Stimulated activated CD4-positive, alpha-beta T cell treated with anti-CD3 and anti-CD28 coated beads, Interleukin-12 subunit alpha, Interleukin-12 subunit beta, amount 100 ng/mL, for 24 hours (primary cell): ENCODE measurements at places on chromosomes 13 and 19.
A peak's percentile ranks its signal among the peaks of the same experiment; 100 is the strongest.

DNA sequence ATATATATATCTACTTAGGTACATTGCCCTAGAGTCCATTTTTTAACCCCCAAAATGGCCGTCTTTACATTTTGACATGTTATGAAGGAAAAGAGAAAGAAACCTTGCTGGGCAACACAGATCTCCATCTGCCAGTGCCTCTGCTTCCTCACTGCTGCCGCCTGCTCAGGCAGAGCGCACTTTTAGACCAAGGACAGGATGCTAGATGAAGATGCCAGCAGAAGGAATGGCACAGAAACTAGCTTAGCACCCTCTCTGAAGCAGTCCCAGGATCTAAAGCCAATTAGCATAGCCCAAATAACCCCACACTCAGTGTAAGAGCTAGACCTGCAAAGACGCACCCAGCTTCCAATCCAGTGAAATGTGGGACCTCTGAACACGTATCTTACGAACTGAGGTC lies 111.9 kb downstream of the RXFP2 start:
- DNase-seq, result no peak

GRCh38 chr19:34226036-34226435 lies 28.3 kb upstream of the GARRE1 start:
- peak; percentile 15 for DNase-seq

- DNase-seq, result no peak
Observed at GRCh38 chr13:42275506-42275905, 3.6 kb downstream of the AKAP11 start.

DNA sequence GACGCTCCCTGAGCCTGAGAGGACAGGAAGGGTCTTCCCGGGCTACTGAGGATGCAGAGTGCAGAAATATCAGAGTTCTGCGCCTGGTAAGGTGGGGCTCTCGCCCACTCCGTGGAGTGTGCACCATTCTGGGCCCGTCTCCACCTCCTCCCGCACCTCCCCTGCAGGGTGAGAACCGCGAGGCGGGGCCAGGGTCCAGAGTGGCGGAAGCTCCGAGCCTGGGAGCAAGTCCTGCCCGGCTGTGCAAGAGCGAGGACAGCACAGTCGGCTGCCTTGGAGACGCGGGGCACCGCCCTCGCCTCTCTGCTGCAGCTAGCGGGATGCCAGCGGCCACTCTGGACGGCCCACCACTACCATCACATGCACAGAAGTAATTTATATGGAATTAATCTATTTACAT lies 2304.4 kb downstream of the PCDH9 start:
- no peak for DNase-seq

GRCh38 chr13:37769078-37769477 lies 100.5 kb downstream of the TRPC4 start:
- DNase-seq, result no peak

DNA sequence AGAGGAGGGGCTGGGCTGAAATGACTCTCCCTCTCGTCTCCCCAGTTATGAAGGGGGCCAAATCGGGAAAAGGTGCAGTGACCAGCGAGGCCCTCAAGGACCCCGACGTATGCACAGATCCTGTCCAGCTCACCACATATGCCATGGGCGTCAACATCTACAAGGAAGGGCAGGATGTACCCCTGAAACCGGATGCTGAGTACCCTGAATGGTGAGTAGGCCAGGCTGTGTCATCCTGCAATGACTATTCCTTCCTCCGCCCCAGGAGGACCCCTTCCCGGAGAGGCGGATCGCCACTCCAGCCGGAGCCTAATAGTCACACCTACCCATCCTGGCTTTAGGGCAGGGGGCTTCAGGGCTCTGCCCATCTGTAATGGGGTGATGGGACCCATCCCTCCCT lies 2.6 kb downstream of the MRPL54 start:
- no peak for DNase-seq

- no peak for DNase-seq
Observed at GRCh38 chr19:1045247-1045603, 5.3 kb downstream of the ABCA7 start.

- DNase-seq, result no peak
Observed at GRCh38 chr19:47523473-47523872, 8.6 kb upstream of the NAPA start.

DNA sequence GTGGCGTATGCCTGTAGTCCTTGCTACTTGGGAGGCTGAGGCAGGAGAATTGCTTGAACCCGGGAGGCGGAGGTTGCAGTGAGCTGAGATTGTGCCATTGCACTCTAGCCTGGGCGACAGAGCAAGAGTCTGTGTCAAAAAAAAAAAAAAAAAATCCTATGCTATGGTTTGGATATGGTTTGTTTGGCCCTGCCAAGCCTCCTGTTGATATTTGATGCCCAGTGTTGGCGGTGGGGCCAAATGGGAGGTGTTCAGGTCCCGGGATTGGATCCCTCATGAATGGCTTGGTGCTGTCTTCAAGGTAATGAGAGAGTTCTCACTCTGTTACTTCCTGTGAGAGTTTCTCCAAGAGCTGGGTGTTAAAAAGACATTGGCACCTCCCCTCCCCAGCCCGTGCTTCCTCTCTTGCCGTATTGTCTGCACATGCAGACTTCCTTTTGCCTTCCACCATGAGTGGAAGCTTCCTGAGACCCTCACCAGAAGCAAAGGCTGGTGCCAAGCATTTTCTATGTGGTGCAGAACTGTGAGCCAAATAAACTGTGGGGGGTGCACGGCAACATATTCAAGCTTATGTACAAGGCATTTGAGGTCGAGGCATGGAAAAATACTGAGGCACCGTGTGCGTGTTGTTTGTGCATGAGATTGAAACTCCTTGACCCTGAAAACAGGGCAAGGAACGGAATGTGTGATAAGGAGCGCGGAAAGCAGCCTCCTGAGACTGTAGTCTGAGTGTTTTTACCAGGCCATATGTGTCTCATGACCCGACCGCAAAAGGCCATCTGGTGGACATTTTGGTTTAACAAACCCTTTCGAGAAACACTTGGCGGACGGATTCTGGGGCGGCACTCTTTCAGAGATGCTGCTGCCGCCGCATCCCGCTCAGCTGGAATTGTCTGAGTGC lies 7.3 kb downstream of the SIGLEC9 start:
- DNase-seq, result no peak

DNA sequence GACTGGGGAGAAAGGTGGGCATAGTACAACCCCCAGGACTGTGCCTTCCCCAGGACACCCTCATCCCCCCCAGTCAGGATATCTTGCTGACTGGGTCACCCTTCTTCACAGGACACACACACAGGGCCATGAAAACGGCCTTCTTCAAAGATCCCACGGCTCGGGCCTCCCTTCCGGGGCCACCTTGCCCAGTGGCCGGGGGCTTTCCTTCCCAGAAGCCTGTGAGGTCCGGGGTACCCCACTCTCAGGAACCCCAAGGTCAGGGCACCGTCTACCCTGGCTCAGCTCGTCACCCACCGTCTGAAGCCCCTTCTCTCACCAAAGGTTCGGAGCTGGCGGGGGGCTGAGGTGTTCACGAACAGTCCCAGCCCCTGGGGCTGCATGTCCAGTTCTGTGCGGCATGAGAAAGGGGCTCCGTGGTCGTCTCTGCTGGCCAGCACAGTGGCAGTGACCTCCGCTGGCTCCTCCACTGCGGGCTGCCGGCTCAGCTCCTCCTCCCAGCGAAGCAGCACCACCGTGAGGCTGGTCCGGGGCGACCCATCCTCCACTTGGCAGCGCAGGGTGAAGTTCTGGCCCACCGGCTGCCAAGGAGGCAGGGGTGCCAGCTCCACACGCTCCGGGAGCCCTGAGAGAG lies 2.1 kb upstream of the RAVER1 start:
- no peak for DNase-seq

GRCh38 chr13:51678420-51678819 lies 94.2 kb downstream of the WDFY2 start:
- DNase-seq, result no peak

- no peak for DNase-seq
Observed at GRCh38 chr13:48221686-48222187, 11.3 kb upstream of the ITM2B start.

- no peak for DNase-seq
Observed at GRCh38 chr19:52140032-52140710, 433 bp upstream of the ZNF616 start.
